ENCODE measurements at places on chromosomes 3 and 15.

GRCh38 chr3:182668541-182668940 lies 124.8 kb upstream of the ATP11B start:
- DNase-seq, result no peak

DNA sequence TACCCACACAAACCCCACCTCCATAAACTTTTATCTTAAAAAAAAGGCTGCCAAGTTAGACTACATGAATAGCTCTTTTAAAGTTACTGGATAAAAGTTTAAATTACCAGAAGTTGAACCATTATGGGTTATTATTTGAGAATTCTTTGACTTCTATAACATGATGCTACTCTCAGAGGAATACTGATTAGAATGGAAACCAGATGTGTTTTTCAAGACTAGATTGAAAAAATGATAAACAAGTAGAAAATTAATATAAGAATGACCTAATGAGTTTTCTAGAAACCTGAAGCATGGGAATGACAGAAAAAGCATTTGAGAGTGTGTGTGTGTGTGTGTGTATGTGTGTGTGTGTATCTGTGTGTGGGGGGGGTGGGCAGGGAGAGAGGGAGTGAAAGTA lies 12.4 kb upstream of the FGF7 start:
- no peak for DNase-seq

DNA sequence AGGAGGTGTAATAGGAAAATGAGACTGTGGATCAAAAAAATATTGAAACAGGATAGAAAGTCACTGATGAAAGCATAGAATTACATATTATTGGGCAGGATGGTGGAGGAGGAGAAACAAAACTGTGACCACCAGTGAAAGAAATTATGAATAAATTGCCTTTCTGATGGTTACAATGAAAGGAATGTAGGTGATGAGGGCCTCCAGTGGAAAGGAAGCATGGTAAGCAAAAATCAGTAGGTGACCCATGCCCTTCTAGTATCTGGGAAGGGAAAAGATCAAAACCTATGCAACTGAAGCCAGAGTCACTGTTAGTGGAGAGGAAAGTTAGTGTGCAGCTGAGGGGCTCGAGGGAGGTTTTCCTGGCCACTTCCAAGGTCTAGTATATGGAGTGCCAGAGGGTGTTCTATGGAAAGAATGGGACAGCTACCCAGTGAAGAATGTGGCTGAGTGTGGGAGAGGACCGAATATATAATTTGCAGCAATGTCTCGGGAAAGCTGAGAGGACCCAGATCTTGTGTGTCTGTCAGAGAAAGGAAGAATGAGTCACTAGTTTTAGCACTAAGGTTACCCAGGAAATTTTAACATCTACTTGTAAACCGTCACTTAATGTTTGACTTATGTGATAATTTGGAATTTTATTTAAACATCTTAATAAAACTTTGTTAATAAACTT lies 146.2 kb downstream of the NFKBIZ start:
- no peak for DNase-seq

- DNase-seq, result no peak
Measured at GRCh38 chr15:47301481-47301880, 415.8 kb upstream of the SEMA6D start.

DNA sequence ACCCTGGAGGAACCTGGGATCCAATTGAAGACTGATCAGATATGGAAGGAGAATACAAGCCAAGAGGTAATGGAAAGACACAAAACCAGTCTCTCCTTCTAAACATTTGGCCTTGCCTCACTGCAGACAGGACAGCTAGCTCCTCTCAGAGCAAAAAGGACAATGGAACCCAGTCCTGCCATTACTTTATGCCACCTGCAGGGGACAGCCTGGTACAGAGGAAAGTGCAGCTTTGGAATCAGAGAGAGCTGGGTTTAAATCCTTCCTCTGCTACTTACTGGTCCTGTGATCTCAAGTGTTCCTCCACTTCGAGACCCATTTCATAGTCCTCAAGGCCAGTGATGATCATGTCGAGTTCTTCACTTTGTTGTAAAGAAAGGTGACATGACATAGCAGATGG lies 159.4 kb upstream of the SMAD3 start:
- DNase-seq, result no peak
